ENCODE measurements at places on chromosomes 4 and X. TPM values are rescaled to one million over a fixed set of nuclear protein-coding genes. Genes with fewer than 3 reads are reported as not detected.
A peak's percentile ranks its signal among the peaks of the same experiment; 100 is the strongest.

DNA sequence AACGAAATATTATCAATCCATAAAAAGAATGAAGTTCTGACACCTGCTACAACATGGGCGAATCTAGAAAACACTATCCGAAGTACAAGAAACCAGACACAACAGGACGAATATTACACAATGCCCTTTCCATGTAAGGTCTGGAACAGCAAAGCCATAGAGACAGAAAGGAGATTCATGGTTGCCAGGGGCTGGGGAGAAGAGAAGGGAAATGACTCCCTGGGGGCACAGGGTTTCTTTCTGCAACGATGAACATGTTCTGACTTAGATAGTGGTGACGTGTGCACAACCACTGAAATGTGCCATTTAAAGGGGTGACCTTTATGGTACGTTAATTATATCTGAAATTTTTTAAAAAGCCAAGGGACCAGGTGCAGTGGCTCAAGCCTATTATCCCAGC, 28.3 kb downstream of the GPR143 start:
- no peak overlapping the region for H3K27ac ChIP-seq
- no peak for DNase-seq
- no peak overlapping the region for H3K4me3 ChIP-seq
- no peaks in the 10 kb centered on the region for H3K27me3 ChIP-seq
- no peaks in the 10 kb centered on the region for H3K36me3 ChIP-seq

- H3K36me3 ChIP-seq: no peaks in the 10 kb centered on the region
- no peaks in the 10 kb centered on the region for H3K27me3 ChIP-seq
- peaks cover 26% of the 10 kb centered on the region for H3K4me1 ChIP-seq
- H3K27ac ChIP-seq: no peak overlapping the region
Measured at GRCh38 chr4:159279084-159279483, 176.2 kb downstream of the RAPGEF2 start.

DNA sequence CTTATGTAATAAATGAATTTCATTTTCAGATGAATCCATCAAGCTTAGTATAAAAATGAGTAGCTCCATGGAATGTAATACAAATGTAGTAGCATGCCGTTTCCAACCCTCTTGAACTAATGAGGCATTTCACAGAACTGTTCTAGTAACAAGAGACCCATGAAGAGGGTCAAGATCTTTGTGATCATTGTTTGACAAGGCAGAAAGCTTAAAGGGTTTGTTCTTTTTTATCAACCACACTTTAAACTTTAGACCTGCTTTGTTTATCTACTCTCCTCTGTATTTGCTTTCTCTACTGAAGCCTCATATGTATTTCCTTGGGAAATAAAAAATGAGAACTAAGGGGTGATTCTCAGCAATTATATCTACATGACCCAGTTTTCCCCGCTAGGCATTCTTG, 513.9 kb downstream of the ARAP2 start:
- H3K27me3 ChIP-seq: no peaks in the 10 kb centered on the region
- DNase-seq: no peak
- no peak overlapping the region for H3K27ac ChIP-seq
- no peak overlapping the region for H3K4me3 ChIP-seq
- H3K36me3 ChIP-seq: no peaks in the 10 kb centered on the region

GRCh38 chr4:20421603-20421985, 169.9 kb downstream of the SLIT2 start:
- no peak overlapping the region for H3K27ac ChIP-seq
- H3K4me3 ChIP-seq: no peak overlapping the region
- no peak for DNase-seq
- H3K4me1 ChIP-seq: peaks cover 11% of the 10 kb centered on the region
- no peaks in the 10 kb centered on the region for H3K36me3 ChIP-seq

DNA sequence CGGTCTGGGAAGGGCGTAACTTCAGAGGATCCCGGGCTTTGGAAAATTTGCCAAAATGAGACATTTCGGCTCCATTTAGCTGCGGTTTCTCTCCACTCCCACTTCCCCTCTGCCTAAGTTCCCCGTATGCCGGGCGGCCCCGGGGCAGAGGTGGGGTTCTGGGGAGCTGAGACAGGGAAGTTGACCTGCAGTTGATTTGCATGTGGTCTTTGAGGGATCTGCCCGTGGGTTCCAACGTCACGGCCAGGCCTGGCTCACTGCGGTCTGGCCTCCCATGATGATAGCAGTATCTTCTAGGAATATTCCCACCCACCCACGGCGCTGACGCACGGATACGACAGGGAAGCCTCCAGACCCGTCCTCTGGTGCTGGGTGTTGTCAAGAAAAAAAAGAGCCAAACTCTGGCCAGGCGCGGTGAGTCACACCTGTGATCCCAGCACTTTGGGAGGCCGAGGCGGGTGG, 27.3 kb upstream of the CRLF2 start:
- no peaks in the 10 kb centered on the region for H3K4me1 ChIP-seq
- H3K27me3 ChIP-seq: no peaks in the 10 kb centered on the region
- no peak overlapping the region for H3K27ac ChIP-seq
- H3K4me3 ChIP-seq: no peak overlapping the region
- DNase-seq: no peak

GRCh38 chrX:46662188-46662958, 88.8 kb downstream of the CHST7 start:
- no peaks in the 10 kb centered on the region for H3K36me3 ChIP-seq
- peaks cover 11% of the 10 kb centered on the region for H3K4me1 ChIP-seq
- DNase-seq: no peak

DNA sequence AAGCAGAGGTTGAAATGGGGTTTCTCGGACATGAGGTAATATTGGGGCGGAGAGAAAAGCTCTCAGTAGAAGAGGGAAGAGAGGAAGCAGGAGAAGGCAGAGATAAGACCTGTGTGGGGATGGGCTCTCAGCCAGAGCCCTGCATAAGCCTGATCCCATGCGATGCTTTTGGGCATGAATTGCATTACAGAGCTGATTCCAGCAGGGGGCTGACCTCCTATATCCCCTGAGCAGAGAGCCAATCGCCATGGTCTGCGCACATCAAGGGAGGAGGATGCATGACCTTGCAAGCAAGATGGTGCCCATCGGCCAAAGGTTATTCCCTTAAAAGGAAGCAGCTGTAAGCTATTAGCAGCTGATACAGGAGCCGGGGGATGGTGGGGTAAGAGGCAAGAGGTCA, 7.6 kb downstream of the ANOS1 start:
- no peaks in the 10 kb centered on the region for H3K4me1 ChIP-seq
- H3K4me3 ChIP-seq: no peak overlapping the region
- no peak overlapping the region for H3K27ac ChIP-seq
- no peaks in the 10 kb centered on the region for H3K36me3 ChIP-seq
- DNase-seq: no peak

UCP1 gene
- total RNA-seq: not detected

DNA sequence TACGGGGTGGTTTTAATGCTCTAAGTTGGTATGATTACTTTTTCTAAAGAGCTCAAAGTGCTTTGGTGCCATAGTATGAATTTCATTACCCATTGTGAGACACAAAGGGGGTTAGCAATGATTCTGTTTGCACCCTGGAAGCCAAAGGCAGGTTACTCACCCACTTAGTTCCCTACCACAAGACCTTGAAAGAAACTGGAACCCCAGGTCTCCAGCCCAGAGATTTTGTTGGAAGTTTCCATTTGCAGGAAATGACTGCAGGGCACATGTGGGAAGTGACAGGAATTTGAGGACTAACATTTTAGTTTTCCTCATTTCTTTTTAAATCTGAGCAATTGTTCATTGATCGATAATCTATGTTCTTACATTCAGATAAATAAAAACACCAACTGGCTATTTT, 1.8 kb upstream of the HS3ST1 start:
- H3K27ac ChIP-seq: no peak overlapping the region
- H3K4me1 ChIP-seq: no peaks in the 10 kb centered on the region
- H3K4me3 ChIP-seq: no peak overlapping the region
- no peaks in the 10 kb centered on the region for H3K36me3 ChIP-seq

GRCh38 chr4:138037696-138038095, 204.5 kb downstream of the SLC7A11 start:
- H3K27me3 ChIP-seq: no peaks in the 10 kb centered on the region
- H3K36me3 ChIP-seq: no peaks in the 10 kb centered on the region
- H3K4me3 ChIP-seq: no peak overlapping the region
- peaks cover 27% of the 10 kb centered on the region for H3K4me1 ChIP-seq
- peak; percentile 42 for DNase-seq
- H3K27ac ChIP-seq: no peak overlapping the region

DNA sequence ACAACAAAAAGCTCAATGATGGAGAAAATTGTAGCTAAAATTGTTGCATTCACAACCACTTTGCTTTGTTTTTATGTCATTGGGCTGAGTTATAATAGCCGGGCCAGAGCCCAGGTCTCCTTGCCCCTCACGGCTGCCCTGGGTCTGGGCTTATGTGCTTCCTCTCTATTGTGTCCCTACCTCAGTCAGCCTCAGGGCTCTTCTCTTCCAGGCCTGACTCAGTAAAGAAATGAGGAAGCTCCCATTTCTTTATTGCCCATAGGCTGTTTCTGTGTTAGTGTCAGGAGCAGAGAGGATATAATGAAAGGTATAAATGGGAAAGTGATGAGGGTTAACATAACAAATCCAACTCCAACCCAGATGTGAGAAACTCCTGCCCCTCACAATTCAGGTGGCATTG, 18.0 kb downstream of the BST1 start:
- no peaks in the 10 kb centered on the region for H3K27me3 ChIP-seq
- no peak for DNase-seq
- no peak overlapping the region for H3K4me3 ChIP-seq
- H3K36me3 ChIP-seq: peaks cover 6% of the 10 kb centered on the region
- peaks cover 26% of the 10 kb centered on the region for H3K4me1 ChIP-seq

SYTL5 gene
- under 0.01 TPM for total RNA-seq

TMEM47 gene
- 85.7 TPM for total RNA-seq

DNA sequence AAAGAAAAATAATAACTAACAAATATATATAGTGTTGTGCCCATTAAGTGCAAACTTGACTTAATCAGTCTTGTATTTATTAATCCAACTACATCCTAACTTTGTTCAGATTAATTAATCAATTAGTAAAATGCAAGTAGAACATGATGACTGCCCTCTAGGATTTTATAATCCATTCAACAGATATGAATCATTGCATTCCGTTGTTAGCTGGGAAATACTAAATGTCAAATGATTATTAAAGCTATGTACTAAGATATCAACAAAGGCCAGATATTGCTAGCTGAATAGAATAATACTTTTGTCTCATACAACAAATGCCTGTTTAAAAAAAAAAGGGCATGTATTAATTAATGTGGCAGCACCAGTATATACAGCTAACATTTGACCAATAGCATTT, 1366.3 kb downstream of the STIM2 start:
- H3K27me3 ChIP-seq: no peaks in the 10 kb centered on the region
- H3K27ac ChIP-seq: no peak overlapping the region
- DNase-seq: no peak
- H3K4me1 ChIP-seq: no peaks in the 10 kb centered on the region
- no peaks in the 10 kb centered on the region for H3K36me3 ChIP-seq
- H3K4me3 ChIP-seq: no peak overlapping the region

DNA sequence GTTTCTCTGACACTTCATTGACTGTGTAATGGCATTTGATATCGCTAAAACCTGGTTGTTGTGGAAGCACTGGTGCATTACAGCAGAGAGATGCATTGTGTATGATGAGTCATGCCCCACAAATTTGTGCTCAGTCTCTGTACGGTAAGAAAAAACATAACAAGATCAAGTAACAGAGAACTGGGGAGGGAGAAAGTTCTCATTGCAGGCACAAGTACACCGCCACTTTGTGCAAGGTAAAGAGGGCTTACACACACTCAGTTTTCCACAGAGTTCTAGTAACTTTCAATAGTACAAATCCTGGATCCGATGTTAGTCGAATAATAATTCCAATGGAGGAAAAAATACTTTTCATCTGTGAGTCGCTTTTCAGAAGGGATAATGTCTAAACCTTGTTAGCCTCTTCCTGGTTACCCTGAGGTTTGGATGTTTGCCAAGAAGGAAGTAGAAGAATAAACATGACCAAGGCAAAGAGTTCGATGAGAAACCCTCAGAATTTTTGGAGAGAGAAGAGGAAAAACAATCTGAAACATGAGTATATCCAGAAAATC, 512.5 kb upstream of the SLIT2 start:
- H3K27me3 ChIP-seq: no peaks in the 10 kb centered on the region
- no peak for DNase-seq
- peaks cover 13% of the 10 kb centered on the region for H3K4me1 ChIP-seq
- peak overlapping the region; percentile 79 for H3K27ac ChIP-seq
- H3K4me3 ChIP-seq: peak overlapping the region; percentile 59

LRIT3 gene
- total RNA-seq: under 0.01 TPM

- H3K27me3 ChIP-seq: peaks cover 3% of the 10 kb centered on the region
- H3K36me3 ChIP-seq: no peaks in the 10 kb centered on the region
- H3K4me1 ChIP-seq: no peaks in the 10 kb centered on the region
- DNase-seq: peak; percentile 37
- no peak overlapping the region for H3K27ac ChIP-seq
Measured at GRCh38 chrX:769796-770195, 139.2 kb downstream of the SHOX start.

- DNase-seq: no peak
- H3K4me3 ChIP-seq: no peak overlapping the region
- peak overlapping the region; percentile 20 for H3K27ac ChIP-seq
- peaks cover 76% of the 10 kb centered on the region for H3K36me3 ChIP-seq
- no peaks in the 10 kb centered on the region for H3K27me3 ChIP-seq
Measured at GRCh38 chr4:183264614-183265013, 55.5 kb downstream of the CLDN22 start.

GRCh38 chr4:113131621-113132020, 82.2 kb downstream of the ANK2 start:
- DNase-seq: no peak
- H3K4me1 ChIP-seq: peaks cover 6% of the 10 kb centered on the region
- no peaks in the 10 kb centered on the region for H3K36me3 ChIP-seq
- H3K27me3 ChIP-seq: no peaks in the 10 kb centered on the region

- peaks cover 57% of the 10 kb centered on the region for H3K4me1 ChIP-seq
- no peaks in the 10 kb centered on the region for H3K36me3 ChIP-seq
- H3K27me3 ChIP-seq: no peaks in the 10 kb centered on the region
- DNase-seq: no peak
Measured at GRCh38 chr4:156497486-156497885, 474.1 kb downstream of the PDGFC start.

- H3K27ac ChIP-seq: no peak overlapping the region
- H3K36me3 ChIP-seq: no peaks in the 10 kb centered on the region
- H3K27me3 ChIP-seq: no peaks in the 10 kb centered on the region
- no peaks in the 10 kb centered on the region for H3K4me1 ChIP-seq
- H3K4me3 ChIP-seq: no peak overlapping the region
Measured at GRCh38 chrX:24027985-24028384, 999 bp upstream of the KLHL15 start.

DNA sequence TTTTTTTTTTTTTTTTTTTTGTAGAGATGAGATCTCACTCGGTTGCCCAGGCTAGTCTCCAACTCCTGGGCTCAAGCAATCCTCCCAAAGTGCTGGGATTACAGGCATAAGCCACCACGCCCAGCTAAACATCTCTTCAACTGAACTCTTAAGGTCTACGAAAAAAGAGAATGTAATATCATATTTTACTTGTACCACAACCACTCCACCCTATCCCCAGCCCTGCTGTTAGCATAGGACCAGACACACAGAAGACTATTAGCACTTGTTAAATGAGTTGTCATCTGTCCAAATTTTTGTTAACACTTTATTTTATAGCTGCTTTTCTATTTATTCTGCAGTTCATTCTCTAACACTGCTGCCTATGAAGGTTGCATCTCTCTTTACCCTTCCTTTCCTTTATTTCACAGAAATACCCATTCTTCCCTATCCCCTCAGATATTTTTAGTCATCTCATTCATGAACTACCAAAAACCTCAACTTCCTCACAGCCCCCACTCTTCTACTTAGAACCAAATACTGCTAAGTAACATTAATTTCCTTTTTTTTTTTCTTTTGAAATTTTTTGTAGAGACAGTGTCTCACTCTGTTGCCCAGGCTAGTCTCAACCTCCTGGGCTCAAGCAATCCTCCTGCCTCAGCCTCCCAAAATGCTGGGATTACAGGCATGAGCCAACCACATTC, 10.1 kb downstream of the SNX12 start:
- H3K27ac ChIP-seq: no peak overlapping the region
- no peaks in the 10 kb centered on the region for H3K27me3 ChIP-seq
- H3K4me1 ChIP-seq: peaks cover 4% of the 10 kb centered on the region
- H3K36me3 ChIP-seq: peaks cover 17% of the 10 kb centered on the region
- no peak for DNase-seq
